ENCODE measurements at places on chromosomes 1 and 21.
A peak's percentile ranks its signal among the peaks of the same experiment; 100 is the strongest.

GRCh38 chr1:225607355-225607754 is 45.6 kb downstream of the ENAH start:
- no peak for DNase-seq
- H3K4me3 ChIP-seq, result no peak overlapping the region
- peaks cover 14% of the 10 kb centered on the region for H3K4me1 ChIP-seq
- no peak overlapping the region for H3K27ac ChIP-seq
- H3K27me3 ChIP-seq, result no peaks in the 10 kb centered on the region
- no peaks in the 10 kb centered on the region for H3K36me3 ChIP-seq

GRCh38 chr1:223832637-223832943 is 13.2 kb downstream of the TP53BP2 start:
- no peak for DNase-seq
- peak overlapping the region; percentile 11 for H3K27ac ChIP-seq
- no peaks in the 10 kb centered on the region for H3K27me3 ChIP-seq
- no peaks in the 10 kb centered on the region for H3K36me3 ChIP-seq
- peaks cover 64% of the 10 kb centered on the region for H3K4me1 ChIP-seq

DNA sequence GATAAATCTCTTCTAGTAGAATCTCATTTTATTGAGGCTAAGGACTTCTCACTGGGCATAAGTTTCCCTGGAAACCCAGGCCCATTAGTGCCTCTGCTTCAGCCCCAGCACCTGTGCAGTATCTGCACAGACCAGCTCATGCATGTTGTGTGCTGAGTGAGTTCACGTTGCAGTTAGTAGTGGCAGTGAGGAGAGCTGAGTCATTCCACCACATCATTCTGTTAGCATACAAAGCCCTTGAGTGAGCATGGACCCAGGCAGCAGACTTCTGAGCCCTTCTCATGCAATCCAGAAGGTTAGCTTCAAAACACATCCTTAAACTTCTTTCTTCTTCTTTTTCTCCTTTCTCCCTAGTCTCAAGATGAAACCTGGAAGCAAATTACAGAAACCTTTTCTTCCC is 45.8 kb upstream of the NTPCR start:
- H3K27me3 ChIP-seq, result no peaks in the 10 kb centered on the region
- no peak for DNase-seq
- H3K4me1 ChIP-seq, result no peaks in the 10 kb centered on the region
- H3K36me3 ChIP-seq, result no peaks in the 10 kb centered on the region
- H3K4me3 ChIP-seq, result no peak overlapping the region

DNA sequence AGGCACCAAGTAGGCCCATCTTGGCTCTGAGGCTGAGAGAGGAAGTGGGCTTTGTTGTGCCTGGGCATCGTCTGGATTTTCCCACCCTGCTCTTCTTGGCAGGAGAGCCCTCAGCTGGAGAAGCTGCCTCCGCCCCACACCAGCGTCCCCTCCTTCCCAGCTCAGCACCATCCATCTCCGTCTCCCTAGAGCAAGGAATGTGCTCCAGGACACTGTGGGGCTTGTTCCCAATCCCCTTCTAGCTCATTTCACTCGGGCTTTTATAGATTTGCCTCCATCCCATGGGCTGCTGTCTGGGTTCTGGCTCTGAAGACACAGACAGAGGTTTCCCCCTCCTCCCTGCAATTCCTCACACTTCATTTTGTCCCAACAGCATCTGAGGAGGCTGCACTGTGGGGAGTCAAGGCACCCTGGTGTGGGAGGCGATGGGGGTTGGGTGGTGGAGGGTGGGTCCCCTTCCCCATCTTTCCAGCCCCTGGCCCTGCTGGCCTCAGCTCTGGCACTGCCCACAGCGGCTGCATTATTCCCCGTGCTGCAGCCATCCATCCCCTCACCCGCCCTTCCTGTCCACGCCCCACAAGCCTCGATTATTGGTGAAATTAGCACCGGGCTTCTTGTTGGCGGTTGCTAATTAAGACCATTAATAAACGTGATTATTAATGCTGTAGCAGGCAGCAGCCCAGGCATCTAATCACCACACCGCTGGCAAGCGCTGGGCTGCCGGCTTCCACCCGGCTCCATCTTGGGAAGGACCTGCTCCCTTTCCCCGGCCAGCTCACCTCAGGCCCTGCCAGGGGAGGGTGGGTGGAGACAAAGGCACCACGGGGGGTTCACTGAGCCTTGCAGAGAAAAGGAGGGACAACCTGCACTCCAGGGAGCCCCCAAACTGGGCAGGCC is 21.7 kb downstream of the RHBG start:
- H3K27ac ChIP-seq, result no peak overlapping the region
- peaks cover 13% of the 10 kb centered on the region for H3K27me3 ChIP-seq
- no peaks in the 10 kb centered on the region for H3K4me1 ChIP-seq

- no peaks in the 10 kb centered on the region for H3K36me3 ChIP-seq
- no peak overlapping the region for H3K4me3 ChIP-seq
- DNase-seq, result no peak
These were observed 25.4 kb downstream of the CFAP57 start for GRCh38 chr1:43197343-43198127.

- peaks cover 100% of the 10 kb centered on the region for H3K4me1 ChIP-seq
- H3K4me3 ChIP-seq, result peak overlapping the region; percentile 17
- peak; percentile 97 for DNase-seq
- peak overlapping the region; percentile 92 for H3K27ac ChIP-seq
- no peaks in the 10 kb centered on the region for H3K27me3 ChIP-seq
- H3K36me3 ChIP-seq, result no peaks in the 10 kb centered on the region
These were observed 6.1 kb downstream of the SKI start for GRCh38 chr1:2233997-2234761.

All from spleen (tissue), 13 donors.